ENCODE measurements at places on chromosomes 13 and 19.

DNA sequence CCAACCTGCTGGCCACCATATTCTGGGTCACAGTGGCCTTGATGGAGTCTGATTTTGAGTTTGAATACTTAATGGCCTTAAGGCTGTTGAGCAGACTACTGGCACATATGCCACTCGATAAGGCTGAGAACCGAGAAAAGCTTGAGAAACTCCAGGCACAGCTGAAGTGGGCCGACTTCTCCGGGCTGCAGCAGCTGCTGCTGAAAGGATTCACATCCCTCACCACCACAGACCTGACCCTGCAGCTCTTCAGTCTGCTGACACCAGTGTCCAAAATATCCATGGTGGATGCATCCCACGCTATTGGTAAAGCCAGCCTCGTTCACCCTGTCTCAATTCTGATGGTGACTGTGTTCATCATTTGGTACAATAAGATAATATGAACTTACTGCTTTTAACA, 77.5 kb downstream of the ZAR1L start:
- DNase-seq: no peak

- DNase-seq: no peak
These were observed 8.4 kb upstream of the LRG1 start for GRCh38 chr19:4548238-4548584.

- no peak for DNase-seq
These were observed 12.4 kb downstream of the NOSIP start for GRCh38 chr19:49567861-49568441.

- no peak for DNase-seq
These were observed 15.3 kb upstream of the ARHGEF18 start for GRCh38 chr19:7333198-7334118.

DNA sequence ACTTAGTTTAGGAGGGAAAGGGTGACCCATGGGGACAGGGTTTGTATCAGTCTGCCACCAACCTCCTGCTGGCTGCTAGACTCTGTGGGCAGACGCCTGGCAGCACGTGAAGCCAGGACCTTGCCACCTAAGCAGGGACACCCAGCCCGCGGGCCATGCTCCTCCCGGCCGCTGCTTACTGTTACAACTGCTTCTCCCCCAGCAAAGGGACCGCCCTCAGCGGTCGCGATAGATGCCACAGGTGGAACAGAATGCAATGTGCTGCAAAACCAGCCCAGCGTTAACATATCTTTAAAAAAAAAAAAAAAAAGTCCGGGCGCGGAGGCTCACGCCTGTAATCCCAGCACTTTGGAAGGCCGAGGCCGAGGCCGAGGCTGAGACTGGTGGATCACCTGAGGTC, 1.9 kb upstream of the RHPN2 start:
- DNase-seq: no peak

DNA sequence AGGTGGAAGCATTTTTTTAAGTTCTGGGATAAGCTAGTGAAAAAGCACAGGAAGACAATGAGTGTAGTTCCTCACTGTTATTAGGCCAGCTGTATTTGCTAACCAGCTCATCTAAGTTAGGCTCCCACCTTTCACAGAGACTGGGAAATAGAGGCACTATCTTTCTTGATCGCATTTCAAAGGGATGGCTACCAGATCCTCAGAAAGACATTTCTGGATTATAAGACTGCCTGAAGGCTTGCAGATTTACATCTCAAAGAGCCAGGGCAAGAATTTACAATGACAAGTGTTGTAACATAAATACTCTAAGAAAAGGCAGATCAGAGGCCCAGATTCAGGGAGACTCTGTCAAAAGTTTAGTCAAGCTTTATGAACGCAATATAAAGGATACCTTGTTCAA, 1005.5 kb downstream of the PCDH9 start:
- no peak for DNase-seq

DNA sequence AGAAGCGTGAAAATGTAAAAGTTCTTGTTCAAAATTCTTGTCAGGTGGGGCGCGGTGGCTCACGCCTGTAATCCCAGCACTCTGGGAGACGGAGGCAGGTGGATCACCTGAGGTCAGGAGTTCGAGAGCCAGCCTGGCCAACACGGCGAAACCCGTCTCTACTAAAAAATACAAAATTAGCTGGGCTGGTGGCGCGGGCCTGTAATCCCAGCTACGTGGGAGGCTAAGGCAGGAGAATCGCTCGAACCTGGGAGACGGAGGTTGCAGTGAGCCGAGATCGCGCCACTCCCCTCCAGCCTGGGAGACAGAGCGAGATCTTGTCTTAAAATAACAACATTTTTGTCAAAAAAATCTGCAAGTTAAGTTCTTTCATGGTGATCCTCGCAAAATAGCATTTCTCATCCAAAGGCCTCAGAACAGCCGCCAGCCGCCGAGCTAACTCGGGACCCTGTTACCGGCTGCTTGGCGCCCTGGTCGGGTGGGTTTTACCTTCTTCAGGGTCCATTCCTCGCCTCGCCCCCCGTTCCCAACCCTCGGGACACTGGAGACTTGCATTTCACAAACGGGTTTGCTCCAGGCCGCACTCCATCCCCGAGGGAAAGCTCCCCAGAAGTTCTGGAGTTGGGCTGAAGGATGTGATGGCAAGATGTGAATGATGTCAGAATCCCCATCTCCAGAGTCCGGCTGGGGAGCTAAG, 1.6 kb downstream of the LATS2 start:
- DNase-seq: no peak

Data from bone marrow (tissue), 2 donors.